PC-9 (cell line): ENCODE measurements at places on chromosomes 2 and 18. TPM values are rescaled to one million over a fixed set of nuclear protein-coding genes. Genes with fewer than 3 reads are reported as not detected.

LIMS2 gene
- total RNA-seq, result 1.4 and 2.5 TPM in 2 replicates

GRCh38 chr2:218010140-218010983 is 7.6 kb upstream of the TNS1 start:
- DNase-seq, result no peak

GRCh38 chr2:68799140-68800026 is 64.8 kb downstream of the ARHGAP25 start:
- DNase-seq, result no peak

GRCh38 chr2:225354281-225354774 is 45.2 kb upstream of the NYAP2 start:
- no peak for DNase-seq

DNA sequence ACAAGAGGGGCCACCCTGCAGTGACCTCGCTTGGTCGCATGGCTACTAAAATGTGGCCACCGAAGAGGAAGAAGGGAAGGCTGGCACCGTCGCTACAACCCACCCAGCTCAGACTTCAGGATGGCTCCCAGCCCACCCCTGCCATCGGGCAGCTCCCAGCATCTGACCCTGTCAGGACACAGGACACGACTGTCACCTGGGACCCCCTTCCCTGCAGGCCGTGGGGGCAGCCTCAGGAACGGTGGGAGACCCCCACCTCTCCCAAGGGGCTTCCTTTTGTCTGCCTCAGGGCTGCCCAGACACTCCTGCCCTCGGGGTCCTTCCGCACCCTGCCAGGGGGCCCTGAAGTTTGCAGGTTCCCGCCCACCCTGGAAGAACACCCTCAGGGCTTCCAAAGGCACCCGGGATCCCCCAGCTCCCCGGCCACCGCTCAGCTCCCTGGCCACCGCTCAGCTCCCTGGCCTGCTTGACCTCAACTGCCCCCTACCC is 7.7 kb downstream of the RTP5 start:
- DNase-seq, result no peak

KIAA2012 gene
- not detected in 2 replicates for total RNA-seq

DNA sequence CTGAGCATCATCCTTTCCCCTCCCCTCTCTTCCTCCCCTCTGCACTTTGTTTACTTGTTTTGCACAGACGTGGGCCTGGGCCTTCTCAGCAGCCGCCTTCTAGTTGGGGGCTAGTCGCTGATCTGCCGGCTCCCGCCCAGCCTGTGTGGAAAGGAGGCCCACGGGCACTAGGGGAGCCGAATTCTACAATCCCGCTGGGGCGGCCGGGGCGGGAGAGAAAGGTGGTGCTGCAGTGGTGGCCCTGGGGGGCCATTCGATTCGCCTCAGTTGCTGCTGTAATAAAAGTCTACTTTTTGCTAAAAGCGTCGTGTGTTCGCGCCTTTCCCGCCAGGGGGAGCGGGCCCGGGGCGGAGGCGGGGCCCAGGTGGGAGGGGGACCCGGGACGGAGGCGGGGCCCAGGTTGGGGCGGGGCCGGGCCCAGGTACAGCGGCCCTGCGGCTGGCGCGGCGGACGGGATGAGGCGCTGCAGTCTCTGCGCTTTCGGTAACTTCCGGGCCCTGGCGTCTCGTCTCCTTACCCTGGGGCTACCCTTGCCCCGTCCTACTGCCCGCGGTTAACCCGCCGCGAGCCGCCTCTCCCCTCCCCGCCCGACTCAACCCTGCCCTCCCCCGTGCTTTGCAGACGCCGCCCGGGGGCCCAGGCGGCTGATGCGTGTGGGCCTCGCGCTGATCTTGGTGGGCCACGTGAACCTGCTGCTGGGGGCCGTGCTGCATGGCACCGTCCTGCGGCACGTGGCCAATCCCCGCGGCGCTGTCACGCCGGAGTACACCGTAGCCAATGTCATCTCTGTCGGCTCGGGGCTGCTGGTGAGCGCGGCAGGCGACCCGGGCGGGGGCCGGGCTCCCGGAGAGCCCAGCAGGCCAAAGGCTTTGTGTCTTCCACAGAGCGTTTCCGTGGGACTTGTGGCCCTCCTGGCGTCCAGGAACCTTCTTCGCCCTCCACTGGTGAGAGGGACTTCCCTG is at the start of gene KRTCAP3:
Gene KRTCAP3 (plus strand): TSS at position 424 of the 962 bp plus-strand sequence. CDS start 32 bp downstream, at position 456.
- DNase-seq, result peak; percentile 69

EGR4 gene
- total RNA-seq, result not detected in 2 replicates

DNA sequence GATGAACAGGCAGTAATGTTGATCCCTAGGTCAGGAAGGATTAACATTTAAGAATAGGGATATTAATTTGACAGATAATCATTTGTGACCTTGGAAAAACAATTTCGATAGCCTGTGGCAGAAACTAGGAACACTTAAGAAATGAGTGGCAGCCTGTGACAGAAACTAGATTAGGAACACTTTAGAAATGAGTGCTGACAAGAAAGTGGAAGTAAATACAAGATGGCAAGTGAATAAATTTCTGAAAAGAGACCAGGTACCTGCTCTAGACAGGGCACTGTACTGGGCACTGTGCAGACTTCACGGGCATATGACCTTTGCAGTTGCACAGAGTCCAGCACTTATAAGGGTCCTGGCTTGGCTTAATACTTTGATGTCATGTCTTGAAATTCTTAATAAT is 5.5 kb upstream of the HNRNPA3 start:
- no peak for DNase-seq

GRCh38 chr2:236162882-236163470 is 5.2 kb downstream of the GBX2 start:
- DNase-seq, result no peak

DNA sequence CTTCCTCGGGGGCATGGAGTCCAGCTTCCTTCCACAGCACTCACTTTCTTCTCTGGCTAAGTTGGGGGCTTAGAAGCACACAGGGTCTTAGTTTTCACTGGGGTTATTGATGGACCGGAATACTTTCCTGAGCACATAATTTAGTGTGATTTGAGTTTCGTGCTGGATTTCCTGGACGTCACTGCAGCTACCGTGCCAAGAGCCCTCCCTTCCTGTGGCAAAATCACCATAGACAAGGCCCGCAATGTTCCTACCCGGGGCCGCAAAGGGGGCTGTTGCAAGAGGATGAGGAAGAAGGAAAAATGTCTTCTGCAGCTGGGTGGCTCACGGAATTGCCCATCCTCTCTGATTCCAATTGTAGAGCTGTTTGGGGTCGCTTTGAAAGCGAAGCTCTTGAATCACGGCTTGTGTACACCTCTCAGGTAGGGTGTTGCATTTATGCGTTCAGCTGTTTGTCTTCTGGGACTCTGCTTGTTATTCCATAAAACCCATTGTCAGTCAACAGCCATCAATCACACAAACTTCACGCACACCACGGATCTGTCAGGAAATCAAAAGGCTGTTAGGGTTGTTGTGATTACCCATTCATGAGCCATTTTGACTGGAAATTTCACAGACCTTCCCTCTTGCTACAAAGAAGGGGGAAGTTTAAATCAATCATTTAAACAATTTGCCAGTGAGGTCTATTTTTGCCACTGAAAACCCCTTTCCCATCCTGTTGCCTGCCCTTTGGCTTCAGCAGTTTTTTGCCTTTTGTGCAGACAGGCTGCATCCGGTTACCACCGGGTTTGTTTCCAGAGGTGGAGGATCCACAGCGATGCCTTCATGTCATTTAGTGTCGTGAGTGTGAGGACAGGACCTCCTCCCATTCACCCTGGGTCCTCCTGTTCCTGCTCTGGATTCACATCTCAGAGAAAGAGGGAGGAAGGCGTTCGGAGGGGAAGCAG is 36.0 kb downstream of the SMIM21 start:
- no peak for DNase-seq

KCNJ3 gene
- total RNA-seq, result not detected in 2 replicates

- DNase-seq, result no peak
Measured at GRCh38 chr2:179247318-179248023, 17.2 kb downstream of the SESTD1 start.

LBX2 gene
- total RNA-seq, result 0.76 and 2.0 TPM in 2 replicates

PDCD1 gene
- total RNA-seq, result not detected in 2 replicates

CHRND gene
- not detected in 2 replicates for total RNA-seq

- peak; percentile 94 for DNase-seq
Measured at GRCh38 chr2:231621051-231621879, 28.6 kb downstream of the TEX44 start.

- DNase-seq, result no peak
Measured at GRCh38 chr2:207434306-207434705, 95.5 kb upstream of the CREB1 start.

GRCh38 chr18:23548719-23549118 is 37.6 kb downstream of the NPC1 start:
- no peak for DNase-seq
